ENCODE measurements at places on chromosomes 7 and 10.

- DNase-seq = peak; percentile 73
Observed at GRCh38 chr7:106767498-106768323, 97.4 kb upstream of the PIK3CG start.

DNA sequence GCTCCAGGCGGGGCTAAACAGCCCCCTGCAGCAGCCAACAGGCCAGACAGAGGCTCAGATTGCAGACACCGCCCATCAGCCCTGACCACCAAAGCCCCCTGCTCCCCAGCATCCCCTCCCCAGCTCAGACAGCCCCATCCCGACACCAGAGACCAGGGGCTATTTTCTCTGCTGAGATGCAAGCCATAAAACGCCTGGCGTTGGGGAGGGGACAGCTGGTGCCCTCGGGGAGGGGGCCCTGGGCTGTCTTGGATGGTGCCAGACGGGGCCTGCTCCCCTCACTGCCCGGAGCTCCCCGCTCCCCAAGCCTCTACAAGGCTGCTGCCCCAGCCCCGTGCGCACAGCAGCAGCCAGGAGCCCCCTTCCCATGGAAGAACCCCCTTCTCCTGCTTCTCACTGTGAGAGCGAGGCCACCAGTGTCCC is 31.8 kb downstream of the GET4 start:
- DNase-seq = no peak

DNA sequence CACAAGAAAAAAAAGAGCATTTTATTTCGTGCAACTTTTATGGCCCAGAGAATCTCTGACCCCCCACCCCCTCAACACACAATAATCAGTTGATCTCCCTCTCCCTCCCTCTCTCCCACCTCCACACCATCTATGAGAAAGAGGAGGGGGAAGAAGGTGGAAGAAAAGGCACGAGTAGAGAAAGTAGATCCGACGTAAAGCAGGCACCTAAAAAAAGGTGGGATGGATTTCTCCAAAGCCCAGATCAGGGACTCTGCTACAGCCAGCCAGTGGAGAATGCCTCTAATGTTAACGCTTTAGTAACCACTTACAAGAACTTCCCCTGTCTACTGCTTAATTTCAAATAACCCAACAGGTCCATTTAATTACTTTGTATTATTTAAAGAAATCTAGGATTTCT is 24.4 kb downstream of the KMT2C start:
- no peak for DNase-seq

- peak; percentile 47 for DNase-seq
Observed at GRCh38 chr7:4724648-4725013, 42.5 kb downstream of the FOXK1 start.

- DNase-seq = no peak
Observed at GRCh38 chr7:127803626-127804025, 151.6 kb downstream of the SND1 start.

DNA sequence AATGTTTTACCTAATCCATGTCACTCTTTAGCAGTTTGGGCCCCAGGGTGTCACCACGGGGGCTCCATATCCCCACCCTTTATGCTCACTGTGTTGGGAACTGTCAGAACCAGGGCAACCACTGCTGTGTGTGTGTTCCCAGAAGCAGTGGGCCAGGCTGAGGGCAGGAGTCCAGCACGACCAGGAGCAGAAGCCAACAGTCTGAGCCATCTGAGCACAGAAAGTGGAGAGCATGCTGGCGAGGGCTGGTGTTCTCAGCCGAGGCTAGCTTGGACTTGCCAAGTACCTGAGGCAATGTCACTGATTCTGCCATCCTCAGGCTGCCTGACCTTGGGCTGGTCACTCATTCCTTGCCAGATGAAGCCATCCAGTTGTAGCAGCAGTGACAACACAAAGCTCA is 285.0 kb downstream of the BMPER start:
- no peak for DNase-seq

DNA sequence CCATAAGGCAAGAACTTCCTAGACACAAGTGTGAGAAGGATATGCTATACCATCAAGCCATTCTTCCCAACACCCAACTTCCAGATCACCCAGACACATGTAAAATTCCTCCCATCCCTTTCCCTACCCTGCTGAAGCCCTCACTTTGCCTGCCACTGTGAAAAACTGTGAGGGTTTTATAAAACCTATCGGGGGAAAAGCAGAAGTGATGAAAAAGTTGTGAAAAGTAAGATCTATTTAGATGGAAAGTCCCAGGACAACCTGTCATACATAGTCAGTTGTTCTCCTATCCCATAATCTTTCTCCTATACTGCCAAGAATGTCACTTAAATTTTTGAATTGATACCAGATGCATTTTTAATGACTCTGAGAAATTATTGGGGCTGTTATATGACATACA is 39.0 kb upstream of the PPP3CB start:
- DNase-seq = no peak

- DNase-seq = no peak
Observed at GRCh38 chr10:81914736-81915503, 39.9 kb downstream of the NRG3 start.

- peak; percentile 24 for DNase-seq
Observed at GRCh38 chr7:95725205-95725604, 47.1 kb upstream of the DYNC1I1 start.

- no peak for DNase-seq
Observed at GRCh38 chr10:124185084-124185483, 91.7 kb upstream of the CHST15 start.

- peak; percentile 63 for DNase-seq
Observed at GRCh38 chr10:61285749-61286148, 167.4 kb downstream of the TMEM26 start.

- DNase-seq = no peak
Observed at GRCh38 chr10:119768455-119769094, 42.7 kb downstream of the INPP5F start.

- no peak for DNase-seq
Observed at GRCh38 chr7:139772873-139773272, 4.9 kb downstream of the HIPK2 start.

- no peak for DNase-seq
Observed at GRCh38 chr7:34115503-34115902, 210.2 kb downstream of the BMPER start.

DNA sequence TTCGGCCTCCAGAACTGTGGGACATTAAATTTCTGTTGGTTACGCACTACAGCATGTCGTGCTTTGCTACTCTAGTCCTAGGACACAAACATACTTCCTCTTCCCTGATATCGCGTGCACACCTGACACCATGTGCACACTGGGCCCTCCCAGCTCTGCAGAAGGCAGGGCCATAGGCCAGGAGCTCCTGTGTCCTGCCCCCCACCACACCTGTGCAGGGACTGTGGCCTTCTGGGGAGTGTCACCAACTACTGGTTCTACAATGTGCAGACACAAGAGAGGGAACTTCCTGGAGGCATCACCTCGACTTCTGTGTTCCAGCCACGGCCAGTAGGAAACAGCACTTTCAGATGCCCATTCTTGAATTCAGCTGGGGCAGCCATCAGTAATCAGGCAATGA is 646.4 kb upstream of the MGMT start:
- no peak for DNase-seq

- DNase-seq = no peak
Observed at GRCh38 chr7:1893451-1893850, 223.4 kb downstream of the ELFN1 start.

DNA sequence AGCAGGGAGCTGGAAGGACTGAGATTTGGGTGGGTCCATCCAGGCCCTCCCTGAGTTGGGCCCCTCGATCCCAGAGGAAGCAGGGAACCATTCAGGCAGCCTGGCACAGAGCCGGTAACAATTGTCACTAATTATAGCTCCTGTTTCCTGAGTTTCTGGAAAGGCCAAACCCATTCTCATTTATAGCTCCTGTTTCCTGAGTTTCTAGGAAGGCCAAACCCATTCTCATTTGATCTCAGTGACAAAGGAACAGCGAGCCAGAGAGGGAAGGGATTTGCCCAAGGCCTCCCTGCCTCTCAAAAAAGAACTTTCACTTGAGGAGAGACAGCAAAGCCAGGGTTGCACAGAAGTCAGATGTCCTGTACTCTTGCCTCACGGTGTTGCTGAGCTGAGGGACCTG is 521.9 kb downstream of the TYW1 start:
- DNase-seq = no peak

DNA sequence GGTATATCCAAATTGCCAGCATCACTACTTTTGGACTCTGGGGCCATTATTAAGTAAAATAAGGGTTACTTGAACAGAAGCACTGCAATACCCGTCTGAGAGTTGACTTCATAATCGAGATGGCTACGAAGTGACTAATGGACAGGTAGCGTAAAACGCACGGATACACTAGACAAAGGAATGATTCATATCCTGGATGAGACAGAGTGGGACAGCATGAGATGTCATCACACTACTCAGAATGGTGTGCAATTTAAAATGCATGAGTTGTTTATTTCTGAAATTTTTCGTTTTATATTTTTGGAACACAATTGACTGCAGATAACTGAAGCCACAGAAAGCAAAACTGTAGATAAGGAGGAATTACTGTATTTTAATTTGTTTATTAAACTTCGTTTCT is 421.5 kb upstream of the LRGUK start:
- no peak for DNase-seq

- peak; percentile 83 for DNase-seq
Observed at GRCh38 chr10:69901628-69902505, 100.2 kb downstream of the COL13A1 start.

GRCh38 chr7:98115746-98116525 is 9.3 kb downstream of the LMTK2 start:
- no peak for DNase-seq

DNA sequence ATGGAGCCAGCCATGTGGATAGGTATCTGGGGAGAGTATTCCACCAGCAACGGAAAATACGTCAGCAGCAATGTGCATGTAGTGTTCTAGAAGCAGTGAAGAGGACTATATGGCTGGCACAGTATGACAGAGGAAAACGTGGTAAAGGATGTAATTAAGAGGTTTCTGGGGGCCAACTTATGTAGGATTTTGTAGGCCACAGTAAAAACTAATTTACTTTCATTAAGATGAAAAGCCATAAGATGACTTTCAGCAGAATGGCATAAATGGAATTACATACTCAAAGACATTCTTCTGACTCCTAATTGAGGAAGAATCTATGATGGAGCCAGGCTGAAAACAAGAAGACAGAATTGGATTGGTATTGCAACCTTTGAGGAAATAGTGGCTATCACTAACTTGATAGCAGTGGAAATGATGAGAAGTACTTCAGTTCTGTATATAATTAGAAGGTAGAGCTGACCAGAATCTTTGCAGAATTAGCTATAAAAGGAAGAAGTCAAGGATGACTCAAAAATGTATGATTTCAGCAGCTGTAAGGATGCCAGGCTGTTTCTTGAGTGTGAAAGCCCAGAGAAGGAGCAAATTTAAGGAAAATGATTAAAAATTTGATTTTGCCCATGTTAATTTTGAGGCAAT is 156.7 kb downstream of the MBL2 start:
- no peak for DNase-seq

DNA sequence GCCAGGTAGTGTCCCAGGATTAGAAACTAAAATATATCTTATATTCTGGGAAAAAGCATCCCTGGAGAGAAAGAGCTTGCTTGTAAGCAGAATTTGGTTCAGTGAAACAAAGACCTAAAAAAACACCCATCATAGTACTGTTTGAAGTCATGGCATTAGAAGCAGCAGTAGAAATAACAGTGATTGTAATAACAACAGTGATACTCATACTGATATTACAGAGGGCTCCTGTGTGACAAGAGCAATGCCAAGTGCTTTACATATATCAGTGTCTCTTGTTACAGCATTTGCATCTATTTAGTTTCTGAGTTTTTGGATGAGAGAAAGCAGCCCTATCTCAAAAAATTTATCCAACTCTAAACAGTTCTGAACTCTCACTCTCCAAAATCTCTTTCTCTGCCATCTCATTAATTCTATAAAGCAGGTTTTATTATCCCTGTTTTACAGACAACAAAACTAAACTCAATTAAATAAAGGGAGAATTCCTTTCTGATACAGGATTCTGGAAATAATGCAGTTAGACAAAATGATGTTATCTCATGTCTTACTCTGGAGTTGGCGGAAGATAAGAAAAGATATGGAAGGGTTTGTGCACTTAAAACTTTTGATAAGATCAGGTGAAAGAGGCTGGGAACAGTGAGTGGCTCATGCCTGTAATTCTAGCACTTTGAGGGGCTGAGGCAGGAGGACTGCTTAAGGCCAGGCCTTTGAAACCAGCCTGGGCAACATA is 146.5 kb upstream of the AOAH start:
- no peak for DNase-seq

DNA sequence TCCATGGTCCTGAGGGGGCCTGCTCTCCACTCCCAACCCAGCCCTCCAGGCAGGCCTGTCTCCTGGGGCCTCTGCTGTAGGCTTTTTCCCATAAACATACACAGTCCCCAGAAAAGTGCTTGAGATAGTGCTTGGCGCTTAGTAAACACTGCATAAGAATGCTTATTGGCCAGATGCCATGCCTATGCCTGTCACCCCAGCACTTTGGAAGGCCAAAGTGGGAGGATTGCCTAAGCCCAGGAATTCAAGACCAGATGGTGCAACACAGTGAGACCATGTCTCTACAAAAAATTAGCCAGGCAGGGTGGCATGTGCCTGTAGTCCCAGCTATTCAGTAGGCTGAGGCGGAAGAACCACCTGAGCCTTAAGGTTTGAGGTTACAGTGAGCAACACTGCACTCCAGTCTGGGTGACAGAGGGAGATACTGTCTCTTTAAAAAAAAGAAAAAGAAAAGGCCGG is 24.6 kb upstream of the ASL start:
- peak; percentile 92 for DNase-seq

DNA sequence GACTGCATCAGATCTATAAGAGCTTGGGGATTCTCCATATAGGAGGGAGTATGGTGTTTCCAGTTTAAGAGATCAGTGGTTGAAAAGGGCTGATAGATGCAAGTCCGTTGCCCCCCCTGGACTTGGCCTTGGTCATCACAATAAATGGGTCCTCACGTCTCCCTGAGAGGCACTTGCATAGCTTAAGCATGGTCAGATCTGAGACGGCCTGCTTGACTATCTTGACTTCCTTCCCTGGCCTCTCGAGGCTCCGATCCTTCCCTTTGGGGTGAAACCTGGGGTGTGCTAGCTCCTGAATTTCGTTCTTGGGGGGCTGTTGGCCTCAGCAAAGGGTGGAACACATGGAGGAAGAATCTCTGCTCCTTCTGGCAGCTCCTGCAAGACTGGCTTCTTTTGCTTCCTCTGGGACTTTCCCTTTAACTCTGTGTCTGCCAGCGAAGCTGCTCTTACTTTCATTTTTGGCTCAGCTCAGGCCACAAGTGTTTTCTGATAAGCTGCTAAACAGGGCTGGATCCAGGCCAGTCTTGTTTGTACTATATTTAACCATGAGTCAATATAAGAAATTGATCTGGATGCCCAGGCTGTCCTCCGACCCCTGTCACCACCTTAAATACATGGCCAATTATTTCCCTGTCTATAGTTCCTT is 11.2 kb upstream of the ZNF485 start:
- DNase-seq = peak; percentile 62

- no peak for DNase-seq
Observed at GRCh38 chr10:131816157-131816775, 84.5 kb upstream of the PPP2R2D start.

- peak; percentile 39 for DNase-seq
Observed at GRCh38 chr7:91771921-91772815, 108.3 kb downstream of the MTERF1 start.

- no peak for DNase-seq
Observed at GRCh38 chr7:159167139-159167538, 22.5 kb upstream of the VIPR2 start.

GRCh38 chr7:105910172-105910571 is 33.8 kb upstream of the ATXN7L1 start:
- DNase-seq = no peak

- DNase-seq = no peak
Observed at GRCh38 chr7:36904101-36904500, 179.8 kb upstream of the AOAH start.
